ENCODE measurements at places on chromosomes 3 and 15.

DNA sequence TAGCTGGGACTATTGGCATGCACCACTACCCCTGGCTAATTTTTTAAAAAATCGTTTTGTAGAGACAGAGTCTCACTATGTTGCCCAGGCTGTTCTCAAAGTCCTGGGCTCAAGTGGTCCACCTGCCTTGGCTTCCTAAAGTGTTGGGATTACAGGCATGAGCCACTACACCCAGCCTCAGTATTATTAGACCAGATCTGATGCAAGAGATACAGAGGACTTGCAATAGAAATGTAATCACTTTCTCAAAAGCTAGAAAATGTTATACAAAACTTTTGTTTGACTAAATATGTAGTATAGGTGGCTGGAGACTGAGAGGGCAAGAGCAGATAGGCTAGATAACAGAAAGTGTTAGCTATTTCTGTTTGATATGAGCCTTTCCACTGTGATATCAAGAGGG is 531.9 kb downstream of the SOX2 start:
- H3K27me3 ChIP-seq: no peaks in the 10 kb centered on the region
- no peak for DNase-seq
- no peaks in the 10 kb centered on the region for H3K4me1 ChIP-seq
- no peak overlapping the region for H3K27ac ChIP-seq
- no peak overlapping the region for H3K4me3 ChIP-seq
- H3K36me3 ChIP-seq: no peaks in the 10 kb centered on the region

- no peak overlapping the region for H3K27ac ChIP-seq
- H3K4me3 ChIP-seq: no peak overlapping the region
- DNase-seq: no peak
- H3K36me3 ChIP-seq: no peaks in the 10 kb centered on the region
Measured at GRCh38 chr3:99523431-99524127, 114.8 kb upstream of the COL8A1 start.

- H3K4me1 ChIP-seq: no peaks in the 10 kb centered on the region
- H3K27me3 ChIP-seq: no peaks in the 10 kb centered on the region
- DNase-seq: no peak
- H3K36me3 ChIP-seq: no peaks in the 10 kb centered on the region
Measured at GRCh38 chr15:82554351-82554750, 14.1 kb upstream of the RPS17 start.

- no peak for DNase-seq
- no peaks in the 10 kb centered on the region for H3K4me1 ChIP-seq
- no peak overlapping the region for H3K4me3 ChIP-seq
- no peak overlapping the region for H3K27ac ChIP-seq
- no peaks in the 10 kb centered on the region for H3K27me3 ChIP-seq
- H3K36me3 ChIP-seq: no peaks in the 10 kb centered on the region
Measured at GRCh38 chr15:100759698-100760356, 119.8 kb upstream of the ALDH1A3 start.

- DNase-seq: no peak
- no peaks in the 10 kb centered on the region for H3K36me3 ChIP-seq
- no peaks in the 10 kb centered on the region for H3K27me3 ChIP-seq
- H3K27ac ChIP-seq: no peak overlapping the region
Measured at GRCh38 chr3:72334681-72335457, 513.4 kb downstream of the SHQ1 start.

DNA sequence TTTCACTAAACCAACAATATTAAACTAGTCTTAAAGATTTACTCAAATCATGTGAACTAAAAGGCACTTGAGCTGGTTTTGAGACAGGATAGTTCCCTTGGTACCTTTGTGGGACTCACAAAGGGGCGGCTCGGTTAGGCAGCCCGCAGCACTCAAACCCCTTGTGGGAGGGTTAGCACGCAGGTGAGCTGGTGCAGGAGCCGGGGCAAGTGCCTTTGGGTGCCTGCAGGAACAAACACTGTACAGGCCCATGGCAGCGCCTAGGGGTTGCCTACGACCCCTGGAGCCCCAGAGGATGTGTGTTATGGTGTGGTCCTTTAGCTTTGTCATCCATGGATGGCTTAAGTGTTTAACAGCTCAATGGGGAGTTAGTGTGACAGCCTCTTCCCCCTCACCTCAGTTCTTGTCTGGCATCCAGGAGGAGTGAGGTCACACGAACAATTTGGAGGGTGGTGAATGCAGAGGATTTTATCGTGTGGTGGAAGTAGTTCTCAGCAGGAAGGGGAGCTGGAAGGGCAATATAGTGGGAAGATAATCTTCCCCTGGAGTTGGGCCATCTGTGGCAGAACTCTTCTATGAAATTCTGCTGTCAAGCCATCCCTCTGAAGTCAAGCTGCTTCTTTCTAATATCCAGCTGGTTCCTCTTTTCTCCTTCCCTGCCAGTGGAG is 470.9 kb downstream of the RBMS3 start:
- H3K4me3 ChIP-seq: no peak overlapping the region
- DNase-seq: no peak
- H3K4me1 ChIP-seq: no peaks in the 10 kb centered on the region

GRCh38 chr3:51373658-51374421 is 11.3 kb upstream of the MANF start:
- no peaks in the 10 kb centered on the region for H3K27me3 ChIP-seq
- DNase-seq: no peak
- peaks cover 3% of the 10 kb centered on the region for H3K4me1 ChIP-seq
- no peaks in the 10 kb centered on the region for H3K36me3 ChIP-seq

DNA sequence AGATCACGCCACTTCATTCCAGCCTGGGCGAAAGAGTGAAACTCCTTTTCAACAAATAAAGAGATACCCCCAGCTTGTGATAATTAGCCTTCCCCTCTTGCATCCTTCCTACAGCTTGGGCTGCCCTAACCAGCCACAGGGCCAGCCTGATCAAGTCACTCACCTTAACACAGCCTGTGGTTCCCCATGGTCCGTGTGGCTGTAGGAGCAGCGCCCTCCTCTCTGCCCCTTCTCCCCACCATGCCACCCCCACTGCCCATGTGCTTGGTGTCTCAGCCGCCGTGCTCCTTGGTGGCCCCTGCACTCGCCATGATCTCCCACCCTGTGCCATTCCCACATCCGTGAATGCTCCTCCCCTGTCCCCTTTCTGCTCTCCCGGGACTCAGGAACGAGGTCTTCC is 13.2 kb upstream of the RPP14 start:
- no peak overlapping the region for H3K4me3 ChIP-seq
- no peaks in the 10 kb centered on the region for H3K36me3 ChIP-seq
- DNase-seq: no peak
- H3K27ac ChIP-seq: no peak overlapping the region
- H3K4me1 ChIP-seq: no peaks in the 10 kb centered on the region

DNA sequence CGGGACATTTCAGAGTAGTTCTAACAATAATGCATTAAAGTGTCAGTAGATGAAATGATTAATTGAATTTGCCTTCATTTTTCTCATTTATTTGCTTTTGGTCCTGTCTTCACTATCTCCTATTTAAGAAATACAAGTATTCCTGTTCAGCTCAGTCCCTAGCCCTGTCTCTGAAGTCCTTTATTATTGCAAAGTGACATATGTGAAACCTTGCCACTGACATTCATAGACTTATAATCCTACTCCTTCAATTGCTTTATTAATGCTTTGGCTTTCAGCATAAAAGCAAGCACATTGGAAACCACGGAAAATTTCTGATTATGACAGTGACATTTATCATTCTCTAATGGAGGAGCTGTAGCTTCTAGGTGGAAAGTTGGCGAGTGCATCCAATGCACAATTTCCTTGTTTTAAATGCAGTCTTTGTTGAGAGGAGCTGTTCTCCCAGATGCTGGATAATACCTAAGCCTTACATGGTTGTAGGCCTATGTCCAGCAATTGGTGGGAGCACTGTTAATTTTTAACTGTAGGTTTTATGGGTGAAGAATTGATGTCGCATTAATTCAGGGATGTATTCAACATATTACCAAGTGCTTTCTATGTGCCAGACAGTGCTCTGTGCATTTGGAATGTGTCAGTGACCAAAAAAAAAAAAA is 337.8 kb downstream of the FEZF2 start:
- no peak overlapping the region for H3K4me3 ChIP-seq
- H3K4me1 ChIP-seq: no peaks in the 10 kb centered on the region
- no peak for DNase-seq
- no peaks in the 10 kb centered on the region for H3K36me3 ChIP-seq
- no peak overlapping the region for H3K27ac ChIP-seq

DNA sequence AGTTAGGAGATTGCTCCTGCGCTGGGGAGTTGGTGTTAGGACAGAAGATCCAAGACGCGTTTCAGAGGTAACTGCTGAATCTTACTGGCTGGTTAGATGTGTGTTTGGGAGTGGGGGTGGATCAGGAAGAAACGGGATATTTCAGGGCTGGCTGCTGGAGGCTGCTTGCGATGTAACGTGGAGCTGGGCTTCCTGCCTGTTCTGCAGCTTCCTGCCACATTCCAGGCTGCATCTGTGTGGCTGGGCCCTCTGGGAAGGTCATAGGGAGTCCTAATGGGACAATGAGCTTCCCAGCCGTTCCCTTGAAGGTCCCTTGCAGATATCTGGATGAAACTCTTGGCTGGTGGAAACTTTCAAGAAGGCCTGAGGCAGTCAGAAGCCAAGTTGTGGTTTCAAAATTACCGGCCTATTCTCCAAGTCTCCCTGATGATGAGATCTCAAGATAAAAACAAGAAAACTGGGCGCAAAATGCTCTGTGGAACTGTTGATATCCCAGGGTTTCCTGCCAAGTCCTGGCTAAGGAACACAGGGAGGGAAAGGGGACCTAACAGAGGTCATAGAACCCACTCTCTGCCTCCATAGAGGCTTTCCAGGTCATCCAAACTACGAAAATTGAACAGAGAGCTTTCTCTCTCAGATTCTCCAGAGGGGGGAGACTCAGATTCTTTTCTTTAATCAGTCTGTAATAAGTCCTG is 67.0 kb downstream of the NOX5 start:
- no peaks in the 10 kb centered on the region for H3K4me1 ChIP-seq
- no peaks in the 10 kb centered on the region for H3K27me3 ChIP-seq
- H3K36me3 ChIP-seq: no peaks in the 10 kb centered on the region
- no peak for DNase-seq
- no peak overlapping the region for H3K27ac ChIP-seq

DNA sequence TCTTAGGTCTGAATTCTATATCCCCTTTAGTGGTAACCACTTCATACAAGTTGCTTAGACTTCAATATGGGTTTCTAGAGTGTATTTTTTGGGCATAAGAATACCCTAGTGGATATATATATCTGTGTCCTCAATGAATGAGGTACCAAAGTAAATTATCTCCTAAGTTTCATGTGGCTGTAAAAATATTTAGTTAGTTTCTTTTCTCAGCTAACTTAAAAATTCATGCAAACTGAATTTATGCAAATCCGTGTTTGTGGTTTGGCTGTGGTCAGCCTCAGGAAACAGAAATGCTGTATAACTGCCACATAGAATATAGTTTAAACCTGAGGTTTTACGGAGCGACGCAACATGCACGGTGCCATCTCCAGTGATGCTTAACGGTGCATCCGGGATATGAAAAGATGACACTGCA is 80.3 kb downstream of the PEX5L start:
- H3K36me3 ChIP-seq: no peaks in the 10 kb centered on the region
- no peak overlapping the region for H3K27ac ChIP-seq
- DNase-seq: no peak
- no peaks in the 10 kb centered on the region for H3K27me3 ChIP-seq
- H3K4me3 ChIP-seq: no peak overlapping the region
- H3K4me1 ChIP-seq: no peaks in the 10 kb centered on the region

GRCh38 chr3:169604118-169604517 is 59.4 kb downstream of the MECOM start:
- H3K27me3 ChIP-seq: no peaks in the 10 kb centered on the region
- no peak overlapping the region for H3K4me3 ChIP-seq
- H3K27ac ChIP-seq: no peak overlapping the region
- no peaks in the 10 kb centered on the region for H3K4me1 ChIP-seq
- DNase-seq: no peak
- no peaks in the 10 kb centered on the region for H3K36me3 ChIP-seq

- no peak overlapping the region for H3K4me3 ChIP-seq
- no peaks in the 10 kb centered on the region for H3K36me3 ChIP-seq
- H3K4me1 ChIP-seq: no peaks in the 10 kb centered on the region
- H3K27ac ChIP-seq: no peak overlapping the region
- DNase-seq: no peak
- no peaks in the 10 kb centered on the region for H3K27me3 ChIP-seq
Measured at GRCh38 chr15:32824777-32825176, 107.0 kb downstream of the GREM1 start.

DNA sequence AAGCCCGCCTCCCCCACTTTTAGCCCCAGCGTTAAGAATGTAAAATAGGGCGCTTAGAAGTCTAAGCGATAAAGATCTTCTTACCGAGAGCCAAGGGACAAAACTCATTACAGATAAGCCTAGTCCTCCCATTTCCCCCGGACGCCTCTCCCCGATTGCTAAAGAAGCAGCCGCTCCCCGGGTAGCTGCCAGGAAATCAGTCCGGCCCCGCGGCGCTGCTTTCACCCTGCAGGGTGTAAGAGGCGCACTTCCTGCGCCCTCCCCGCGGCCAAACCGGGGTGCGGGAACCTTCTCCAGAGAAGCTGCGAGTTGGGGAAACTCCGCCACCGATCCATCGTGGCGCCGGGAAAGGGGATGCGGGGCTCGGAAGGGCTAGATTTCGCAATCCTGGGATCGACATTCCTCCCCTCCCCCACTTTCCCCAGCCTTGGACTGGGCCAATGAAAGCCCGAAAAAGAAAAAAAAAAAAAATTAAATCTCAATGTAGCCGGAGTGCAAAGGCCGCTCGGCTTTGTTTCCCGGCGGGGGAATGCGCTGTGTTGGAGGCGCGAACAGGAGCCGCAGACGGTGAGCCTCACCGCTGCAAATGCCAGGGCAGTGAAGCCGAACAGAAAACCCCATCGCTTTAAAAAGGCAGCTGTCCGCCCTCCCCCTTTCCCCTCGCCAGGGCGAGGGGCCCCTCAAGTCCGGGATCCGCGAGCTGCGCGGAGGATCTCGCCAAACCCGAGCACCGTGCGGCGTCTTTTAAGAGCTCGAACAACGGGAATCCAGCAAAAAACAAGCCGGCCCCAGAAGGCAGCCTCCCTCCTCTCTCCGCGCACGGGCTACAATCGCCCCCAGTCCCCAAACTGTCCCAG is 626 bp upstream of the PTPRG start:
- no peak for DNase-seq
- H3K4me1 ChIP-seq: no peaks in the 10 kb centered on the region
- H3K4me3 ChIP-seq: no peak overlapping the region
- H3K27me3 ChIP-seq: no peaks in the 10 kb centered on the region
- H3K36me3 ChIP-seq: no peaks in the 10 kb centered on the region
- no peak overlapping the region for H3K27ac ChIP-seq

- H3K4me3 ChIP-seq: no peak overlapping the region
- no peaks in the 10 kb centered on the region for H3K27me3 ChIP-seq
- no peaks in the 10 kb centered on the region for H3K4me1 ChIP-seq
Measured at GRCh38 chr15:67917037-67917436, 77.2 kb upstream of the RNU6-1 start.

GRCh38 chr3:165339753-165340152 is 143.6 kb upstream of the SLITRK3 start:
- H3K27me3 ChIP-seq: no peaks in the 10 kb centered on the region
- H3K36me3 ChIP-seq: no peaks in the 10 kb centered on the region
- H3K4me3 ChIP-seq: no peak overlapping the region
- DNase-seq: no peak

DNA sequence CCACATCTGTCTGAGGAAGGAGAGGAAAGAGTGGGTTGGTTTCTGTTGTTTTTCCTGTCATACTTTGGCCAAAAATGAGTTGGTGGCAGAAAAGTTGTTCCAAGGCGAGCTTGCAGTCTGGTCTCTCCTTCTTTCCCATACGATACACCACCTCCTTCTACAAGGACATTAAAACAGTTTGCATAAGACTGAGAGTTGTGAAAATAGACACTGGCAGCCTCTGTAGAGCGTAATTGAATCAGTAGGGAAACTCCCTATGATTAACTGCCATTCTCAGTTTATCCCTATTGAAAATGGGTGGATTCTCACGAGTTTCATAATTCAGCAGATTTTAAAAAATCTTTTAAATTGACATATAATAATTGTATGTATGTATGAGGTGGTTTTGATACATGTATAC is 3.7 kb upstream of the LSG1 start:
- no peak overlapping the region for H3K4me3 ChIP-seq
- H3K36me3 ChIP-seq: no peaks in the 10 kb centered on the region
- H3K27me3 ChIP-seq: no peaks in the 10 kb centered on the region
- DNase-seq: no peak

All from CD8-positive, alpha-beta memory T cell (primary cell).